ENCODE measurements at places on chromosomes 11 and 22. TPM values are rescaled to one million over a fixed set of nuclear protein-coding genes. Genes with fewer than 3 reads are reported as not detected.

Gene KRTAP5-11
- not detected for total RNA-seq

Gene ST13
- 249 TPM for total RNA-seq

Gene HPX
- 2.1 TPM for total RNA-seq

Gene NXPE2
- not detected for total RNA-seq

Gene OR4X1
- not detected for total RNA-seq

Gene PRAME
- total RNA-seq, result not detected

Gene APOL5
- not detected for total RNA-seq

Gene ZC3H7B
- 95.9 TPM for total RNA-seq

Gene PARVA
- total RNA-seq, result 99.8 TPM

DNA sequence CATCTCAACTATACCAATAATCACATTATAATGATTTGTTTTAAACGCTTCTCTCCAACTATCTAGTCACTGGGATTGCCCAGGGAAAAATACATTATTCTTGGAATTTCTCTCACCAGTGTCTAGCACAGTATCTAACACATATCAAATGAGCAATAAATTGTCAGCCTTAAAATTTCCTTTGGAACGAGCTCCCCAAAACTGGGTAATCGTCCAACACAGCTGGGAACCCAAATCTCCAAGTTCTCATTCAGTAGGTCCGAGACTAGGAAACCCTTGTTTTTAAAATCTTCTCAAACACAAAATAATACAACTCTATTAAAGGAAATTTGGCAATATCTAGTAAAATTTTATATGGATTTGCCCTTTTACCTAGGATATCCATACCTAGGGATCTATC is 327.8 kb upstream of the ARHGAP42 start:
- no peak for DNase-seq

DNA sequence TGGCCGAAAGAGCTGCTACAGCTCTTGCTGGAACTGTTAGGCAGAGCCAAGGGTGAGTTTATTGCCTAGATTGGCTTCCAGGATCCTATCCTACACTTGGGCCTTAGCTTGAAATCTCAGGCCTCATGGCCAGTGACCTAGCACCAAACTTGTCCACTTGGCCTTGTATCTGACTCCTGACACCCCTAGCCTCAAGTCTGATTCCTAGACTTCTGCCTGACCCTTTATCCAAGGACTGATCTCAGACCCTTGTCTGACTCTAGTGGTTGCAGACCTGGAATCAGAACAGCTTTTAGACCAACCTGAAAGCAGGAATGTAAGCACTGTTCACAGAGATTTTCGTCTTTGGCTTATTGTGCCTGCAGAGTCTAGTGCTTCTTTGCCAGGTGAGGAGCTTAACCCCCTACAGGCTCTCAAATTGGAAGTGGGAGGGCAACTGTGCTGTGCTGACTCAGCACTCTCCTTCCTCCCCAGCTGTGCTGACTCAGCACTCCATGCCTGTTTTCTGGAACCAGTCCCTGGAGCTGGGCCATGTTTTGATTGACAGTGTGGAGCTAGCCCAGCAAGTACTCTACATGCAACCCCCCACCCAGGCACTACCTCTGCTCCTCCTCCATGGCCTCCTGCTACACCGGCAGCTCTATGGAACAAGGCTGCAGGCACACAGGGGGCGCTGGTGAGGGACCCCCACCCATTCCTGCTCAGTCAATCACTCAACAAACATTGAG is 35.1 kb downstream of the RRP8 start:
- peak; percentile 66 for DNase-seq

- DNase-seq, result no peak
Measured at GRCh38 chr11:117834838-117835443, 10.4 kb upstream of the FXYD2 start.

GRCh38 chr11:126438272-126438671 is 82.8 kb downstream of the ST3GAL4 start:
- no peak for DNase-seq

DNA sequence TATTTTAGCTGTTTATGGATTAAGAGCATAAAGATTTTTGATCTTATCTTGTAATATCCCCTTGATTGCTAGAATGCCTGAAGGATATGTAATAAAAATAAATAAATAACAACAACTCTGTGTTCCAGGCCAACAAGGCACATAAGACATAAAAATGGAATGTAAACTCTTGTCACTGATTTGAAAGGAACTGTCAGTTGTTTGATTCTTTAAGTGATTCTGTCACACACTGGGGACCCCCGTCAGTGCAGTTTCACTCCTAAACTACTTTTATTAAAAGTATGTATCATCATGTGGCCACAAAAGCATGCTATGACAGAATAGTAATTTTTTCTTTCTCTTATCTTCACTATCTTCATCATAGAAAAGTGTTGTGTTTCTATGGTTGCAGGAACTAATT is 572.4 kb downstream of the CNTN5 start:
- DNase-seq, result no peak

GRCh38 chr11:123841174-123841573 is 35.0 kb upstream of the OR6M1 start:
- peak; percentile 44 for DNase-seq

- no peak for DNase-seq
Measured at GRCh38 chr11:119468511-119468910, 45.5 kb upstream of the THY1 start.

DNA sequence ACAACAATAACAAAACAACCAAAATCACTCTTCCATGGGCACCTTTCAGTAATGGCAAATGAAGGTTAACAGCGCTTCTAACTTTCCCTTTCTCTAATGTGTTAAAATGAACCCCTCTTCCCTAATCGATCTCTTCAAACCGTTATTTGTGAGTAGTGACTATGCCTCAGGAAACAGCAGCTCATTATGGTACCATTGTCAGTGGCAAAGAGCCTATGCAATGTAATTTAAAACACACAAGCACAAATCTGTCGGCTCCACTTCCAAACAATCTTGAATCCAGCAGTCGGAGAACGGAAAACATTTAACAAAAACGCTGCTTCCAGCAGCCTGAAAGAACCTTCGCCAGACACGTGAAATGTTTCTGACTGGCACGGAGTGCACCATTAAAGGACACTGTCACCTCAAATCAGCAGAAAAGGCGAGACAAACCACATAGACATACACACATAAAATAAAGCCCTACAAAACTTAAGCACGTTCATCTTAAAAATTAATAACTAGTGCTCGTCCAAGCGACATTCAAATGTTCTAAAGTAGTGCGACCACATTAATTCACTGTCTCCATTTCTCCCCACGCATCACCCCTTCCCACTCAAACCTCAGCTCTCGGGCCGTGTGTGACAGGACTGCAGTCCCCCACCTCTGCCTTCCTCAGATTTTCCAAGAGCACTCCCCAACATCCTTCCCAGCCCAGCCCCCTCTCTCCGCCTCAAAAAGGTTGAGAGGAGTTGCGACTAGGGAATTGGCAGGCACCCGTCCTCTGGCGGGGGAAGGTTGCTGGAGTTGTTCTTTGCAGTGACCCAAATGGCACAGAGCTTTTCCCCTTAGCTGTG is 748 bp downstream of the RAB30 start:
- no peak for DNase-seq

- DNase-seq, result no peak
Measured at GRCh38 chr11:4704054-4704789, at the start of gene MMP26. MMP26 (plus strand) TSS chr11:4704784.

- DNase-seq, result no peak
Measured at GRCh38 chr11:69912911-69913451, 93.8 kb upstream of the FGF3 start.

DNA sequence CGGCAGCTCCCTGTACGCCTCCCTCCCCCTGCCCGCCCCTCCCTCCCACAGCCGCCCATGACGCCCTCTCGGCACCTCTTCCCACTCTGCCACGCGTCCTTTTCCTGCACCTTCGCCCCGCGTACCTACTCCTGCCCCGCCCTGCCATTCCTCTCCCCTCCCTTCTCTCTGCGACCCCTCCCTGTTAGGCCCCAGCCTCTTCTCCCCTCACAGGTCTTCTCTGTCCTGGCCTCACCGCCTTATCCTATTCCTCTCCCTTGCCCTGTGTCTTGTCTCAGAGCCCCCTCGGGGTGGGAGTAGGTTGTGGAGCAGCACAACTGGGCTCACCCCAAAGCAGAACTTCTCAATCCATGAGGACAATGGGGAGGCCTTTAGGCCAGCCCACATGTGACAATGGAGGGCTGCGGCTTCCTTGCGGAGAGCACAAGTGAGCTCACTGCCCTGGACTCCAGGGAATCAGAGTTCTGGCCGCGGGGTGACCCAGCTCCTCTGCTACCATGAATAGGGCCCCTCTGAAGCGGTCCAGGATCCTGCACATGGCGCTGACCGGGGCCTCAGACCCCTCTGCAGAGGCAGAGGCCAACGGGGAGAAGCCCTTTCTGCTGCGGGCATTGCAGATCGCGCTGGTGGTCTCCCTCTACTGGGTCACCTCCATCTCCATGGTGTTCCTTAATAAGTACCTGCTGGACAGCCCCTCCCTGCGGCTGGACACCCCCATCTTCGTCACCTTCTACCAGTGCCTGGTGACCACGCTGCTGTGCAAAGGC is 539 bp downstream of the SLC35C1 start:
- DNase-seq, result peak; percentile 59

- DNase-seq, result peak; percentile 26
Measured at GRCh38 chr11:74710281-74710938, 20.8 kb downstream of the CHRDL2 start.

GRCh38 chr11:110297076-110297725 is 787 bp upstream of the RDX start:
- DNase-seq, result no peak

DNA sequence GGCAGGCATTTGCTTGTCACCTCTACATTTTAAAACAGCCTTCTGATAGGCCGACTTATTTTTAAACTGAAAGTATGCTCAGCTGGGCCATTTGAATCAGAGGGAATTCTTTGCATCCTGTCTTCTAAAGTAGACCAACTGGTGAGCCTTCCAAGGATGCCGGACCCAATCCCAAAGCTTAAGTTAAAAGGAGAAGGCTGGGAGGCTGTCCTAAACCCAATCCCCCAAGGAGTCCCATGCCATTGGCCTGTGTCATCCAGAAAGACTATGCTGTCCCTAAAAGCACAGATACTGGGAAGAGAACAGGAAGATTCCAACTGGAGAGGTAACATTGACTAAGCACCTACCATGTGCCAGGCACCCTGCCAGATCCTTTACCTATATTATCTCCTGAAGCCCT is 18.0 kb downstream of the TENM4 start:
- no peak for DNase-seq

GRCh38 chr11:110069158-110069737 is 23.9 kb upstream of the ZC3H12C start:
- peak; percentile 97 for DNase-seq

GRCh38 chr22:23583836-23584235 is 3.7 kb upstream of the IGLL1 start:
- no peak for DNase-seq

DNA sequence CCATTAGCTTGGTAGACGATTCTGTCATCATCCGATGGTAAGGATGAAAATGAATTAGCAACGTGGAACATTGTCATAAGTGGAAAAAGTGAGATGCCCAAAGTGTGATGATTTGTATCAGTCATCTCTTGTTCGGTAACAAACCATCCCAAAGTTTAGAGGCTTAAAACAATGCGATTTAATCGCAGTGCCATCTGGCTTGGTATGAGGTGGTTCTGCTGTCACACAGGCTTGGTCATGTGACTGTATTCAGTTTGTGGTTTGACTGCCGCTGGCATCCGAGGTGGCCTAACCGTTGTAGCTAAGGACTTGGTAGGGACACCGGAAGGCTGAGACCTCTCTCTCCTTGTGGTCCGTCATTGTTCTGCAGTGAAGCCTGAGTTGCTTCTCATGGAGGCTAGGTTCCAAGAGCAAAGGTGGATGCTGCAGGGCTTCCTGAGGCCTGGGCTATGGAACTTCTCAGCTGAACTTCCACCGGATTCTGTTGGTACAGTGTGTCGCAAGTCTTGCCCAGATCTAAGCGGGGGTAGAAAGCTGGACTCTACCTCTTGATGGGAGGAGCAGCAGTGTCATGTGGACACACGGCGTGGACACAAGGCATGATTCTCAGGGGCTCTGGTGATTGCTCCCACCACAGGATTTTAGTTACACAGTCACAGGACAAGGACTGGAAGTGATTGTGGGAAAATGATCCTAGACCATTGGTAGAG is 36.3 kb downstream of the BCR start:
- DNase-seq, result no peak

DNA sequence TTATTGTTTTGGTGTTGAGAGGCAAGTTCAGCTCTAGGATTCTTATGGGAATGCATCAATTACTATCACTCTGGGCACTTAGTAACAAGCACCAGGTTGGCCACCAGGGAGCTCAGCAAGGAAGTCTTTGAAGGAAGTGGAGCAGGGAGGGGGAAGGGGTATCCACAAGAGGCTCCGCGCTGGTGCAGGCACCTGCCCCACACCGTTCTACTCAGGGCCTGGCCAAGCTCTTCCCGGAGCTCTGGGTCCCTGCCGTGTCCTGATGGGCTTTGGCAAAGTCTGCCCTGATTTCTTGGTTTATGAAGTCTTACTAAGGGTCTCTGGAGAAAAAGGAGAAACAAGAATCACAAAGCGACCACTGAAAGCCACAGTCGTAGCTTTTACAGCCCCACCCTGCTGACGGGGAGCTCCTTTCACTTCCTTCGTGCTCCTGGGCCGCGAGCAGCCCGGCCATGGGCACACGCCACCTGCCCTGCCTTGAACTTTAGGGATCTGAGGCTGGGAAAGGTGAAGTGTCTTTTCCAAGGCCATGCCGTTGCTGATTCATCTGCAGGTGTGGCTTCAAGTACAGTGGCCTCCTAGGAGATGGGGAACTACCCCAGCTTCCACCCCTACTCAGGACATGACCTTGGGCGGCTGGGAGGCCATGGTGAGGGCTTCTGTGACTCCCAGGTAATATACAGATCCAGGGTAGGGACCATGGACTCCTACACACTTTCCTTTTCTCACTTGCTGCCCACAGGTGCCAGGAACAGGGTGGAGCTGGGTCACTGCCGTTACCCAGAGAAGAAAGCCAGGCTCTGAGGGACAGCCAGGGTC is 15.9 kb upstream of the LRRC32 start:
- DNase-seq, result no peak

- DNase-seq, result no peak
Measured at GRCh38 chr11:115169251-115169650, 335.0 kb downstream of the CADM1 start.

GRCh38 chr11:78497293-78497692 is 77.4 kb downstream of the NARS2 start:
- no peak for DNase-seq

DNA sequence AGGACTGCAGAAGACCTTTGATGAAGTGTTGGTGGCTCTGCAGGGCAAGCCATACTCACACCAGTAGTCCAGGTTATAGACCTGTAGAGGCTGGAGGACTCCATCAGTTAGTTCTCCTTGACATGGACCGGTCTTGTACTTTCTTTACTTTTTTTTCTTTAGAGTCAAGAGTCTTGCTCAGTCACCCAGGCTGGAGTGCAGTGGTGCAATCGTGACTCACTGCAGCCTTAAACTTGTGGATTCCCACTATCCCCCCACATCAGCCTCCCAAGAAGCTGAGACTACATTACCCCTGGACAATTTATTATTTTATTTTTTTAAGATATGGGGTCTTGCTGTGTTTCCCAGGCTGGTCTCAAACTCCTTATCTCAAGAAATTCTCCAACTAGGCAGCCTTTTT is 49.6 kb upstream of the E2F8 start:
- no peak for DNase-seq

GRCh38 chr11:108713076-108713790 is 48.4 kb downstream of the DDX10 start:
- peak; percentile 2 for DNase-seq

GRCh38 chr11:46315033-46315738 is 32.1 kb upstream of the DGKZ start:
- peak; percentile 72 for DNase-seq

- DNase-seq, result peak; percentile 77
Measured at GRCh38 chr22:20156611-20157429, 6.0 kb upstream of the CCDC188 start.
